ENCODE measurements at places on chromosomes 6 and 20.

DNA sequence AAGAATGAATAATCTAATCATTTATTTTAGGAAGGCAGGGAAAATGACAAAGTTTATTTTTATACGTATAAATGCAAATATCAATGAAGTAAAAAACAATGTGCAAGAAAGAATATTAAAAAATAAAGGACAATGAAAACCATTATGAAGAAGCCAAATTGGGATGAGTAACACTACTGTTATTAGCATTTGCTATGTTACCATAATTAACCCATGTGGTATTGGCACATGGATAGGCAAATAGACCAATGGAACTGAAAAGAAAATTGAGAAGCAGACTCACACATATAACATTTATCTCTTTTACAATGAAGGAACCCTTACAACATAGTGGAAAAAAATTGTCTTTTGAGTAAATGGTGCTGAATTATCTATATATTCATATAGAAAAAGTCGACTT lies 214.6 kb downstream of the CLVS2 start:
- H3K36me3 ChIP-seq, result no peaks in the 10 kb centered on the region
- no peaks in the 10 kb centered on the region for H3K4me1 ChIP-seq
- no peak for DNase-seq
- no peak overlapping the region for H3K27ac ChIP-seq

GRCh38 chr20:16580147-16580546 lies 6.9 kb upstream of the KIF16B start:
- DNase-seq, result peak; percentile 64
- peak overlapping the region; percentile 21 for H3K27ac ChIP-seq
- H3K4me1 ChIP-seq, result peaks cover 22% of the 10 kb centered on the region
- H3K4me3 ChIP-seq, result no peak overlapping the region
- H3K36me3 ChIP-seq, result no peaks in the 10 kb centered on the region
- no peaks in the 10 kb centered on the region for H3K27me3 ChIP-seq

DNA sequence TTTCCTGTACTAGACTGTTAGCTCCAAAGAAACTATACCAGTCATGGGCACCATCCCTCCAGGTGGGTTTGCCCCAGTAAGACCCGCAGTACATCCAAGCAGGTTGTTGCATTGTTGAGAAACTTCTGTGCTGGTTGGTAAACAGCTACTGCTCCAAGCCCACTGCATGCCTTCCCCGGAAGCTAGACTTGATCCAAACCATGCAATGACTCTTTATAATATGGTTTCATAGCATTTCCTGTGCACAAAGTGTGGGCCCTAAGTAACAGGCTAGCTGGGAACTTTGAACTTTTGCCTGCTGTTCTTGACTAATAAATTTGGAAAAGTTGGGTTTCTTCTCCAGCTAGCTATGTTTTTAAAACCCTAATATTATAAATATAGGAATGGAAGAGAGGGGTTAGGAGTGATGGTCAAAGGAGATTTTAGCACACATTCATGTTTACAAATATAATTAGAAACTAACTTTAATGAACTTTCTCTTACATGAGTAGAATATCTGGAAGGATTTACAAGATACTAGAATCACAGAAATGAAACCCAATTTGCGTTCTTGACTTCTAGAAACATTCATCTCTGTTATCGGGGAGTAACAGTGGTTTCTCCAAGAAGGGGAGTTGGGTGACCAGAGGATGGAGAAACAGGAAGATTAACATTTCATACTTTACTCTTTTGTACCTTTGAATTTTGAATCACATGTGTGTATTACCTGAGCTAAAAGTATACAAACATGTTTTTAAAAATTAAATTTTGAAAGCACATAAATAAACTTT lies 51.7 kb downstream of the GFOD1 start:
- no peaks in the 10 kb centered on the region for H3K27me3 ChIP-seq
- H3K36me3 ChIP-seq, result no peaks in the 10 kb centered on the region
- H3K4me1 ChIP-seq, result no peaks in the 10 kb centered on the region
- H3K27ac ChIP-seq, result no peak overlapping the region
- H3K4me3 ChIP-seq, result no peak overlapping the region

GRCh38 chr6:25866011-25866410 lies 8.0 kb downstream of the SLC17A3 start:
- H3K27ac ChIP-seq, result no peak overlapping the region
- no peaks in the 10 kb centered on the region for H3K36me3 ChIP-seq
- no peaks in the 10 kb centered on the region for H3K27me3 ChIP-seq
- no peak overlapping the region for H3K4me3 ChIP-seq
- DNase-seq, result no peak

DNA sequence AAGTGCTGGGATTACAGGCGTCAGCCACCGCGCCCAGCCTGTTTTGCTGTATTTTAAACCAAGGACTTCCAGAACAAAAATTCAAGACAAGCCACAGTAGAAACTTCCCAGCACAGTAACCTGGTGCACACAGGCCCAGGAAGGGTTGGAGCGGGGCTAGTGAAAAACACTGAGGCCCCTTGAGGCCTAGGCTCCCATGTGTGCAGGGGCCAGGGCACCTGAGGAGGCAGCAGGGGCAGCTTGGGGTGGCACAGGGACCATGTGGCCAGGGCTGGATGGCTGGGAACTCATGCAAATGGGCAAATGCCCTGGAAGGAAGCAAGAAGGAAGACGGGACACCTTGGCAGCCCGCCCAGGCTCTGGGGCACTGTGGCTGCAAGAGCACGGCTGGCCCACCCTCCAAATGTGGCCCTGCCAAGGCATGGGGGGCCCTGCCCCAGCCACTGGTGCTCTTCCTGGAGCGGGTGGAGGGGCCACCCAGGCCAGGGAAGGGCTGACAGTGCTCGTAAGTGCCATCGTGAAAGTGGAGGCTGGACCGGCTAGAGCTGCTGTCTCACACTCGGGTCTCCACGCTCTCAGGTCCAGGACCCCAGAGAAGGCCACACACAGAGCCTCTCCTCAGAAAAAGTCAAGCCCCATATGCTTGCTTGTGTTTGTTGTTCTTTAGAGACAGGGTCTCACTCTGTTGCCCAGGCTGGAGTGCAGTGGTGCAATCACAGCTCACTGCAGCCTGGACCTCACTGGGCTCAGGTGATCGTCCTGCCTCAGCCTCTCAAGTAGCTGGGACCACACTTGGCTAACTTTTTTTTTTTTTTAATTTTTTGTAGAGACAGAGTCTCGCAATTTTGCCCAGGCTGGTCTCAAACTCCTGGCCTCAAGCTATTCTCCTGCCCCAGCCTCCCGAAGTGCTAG lies 10.3 kb downstream of the SLC2A4RG start:
- H3K27me3 ChIP-seq, result no peaks in the 10 kb centered on the region
- H3K4me1 ChIP-seq, result no peaks in the 10 kb centered on the region
- no peaks in the 10 kb centered on the region for H3K36me3 ChIP-seq
- no peak overlapping the region for H3K4me3 ChIP-seq

GRCh38 chr20:3563548-3564177 lies 92.8 kb downstream of the ATRN start:
- no peaks in the 10 kb centered on the region for H3K4me1 ChIP-seq
- H3K27me3 ChIP-seq, result no peaks in the 10 kb centered on the region
- DNase-seq, result peak; percentile 62
- no peaks in the 10 kb centered on the region for H3K36me3 ChIP-seq
- H3K4me3 ChIP-seq, result no peak overlapping the region

DNA sequence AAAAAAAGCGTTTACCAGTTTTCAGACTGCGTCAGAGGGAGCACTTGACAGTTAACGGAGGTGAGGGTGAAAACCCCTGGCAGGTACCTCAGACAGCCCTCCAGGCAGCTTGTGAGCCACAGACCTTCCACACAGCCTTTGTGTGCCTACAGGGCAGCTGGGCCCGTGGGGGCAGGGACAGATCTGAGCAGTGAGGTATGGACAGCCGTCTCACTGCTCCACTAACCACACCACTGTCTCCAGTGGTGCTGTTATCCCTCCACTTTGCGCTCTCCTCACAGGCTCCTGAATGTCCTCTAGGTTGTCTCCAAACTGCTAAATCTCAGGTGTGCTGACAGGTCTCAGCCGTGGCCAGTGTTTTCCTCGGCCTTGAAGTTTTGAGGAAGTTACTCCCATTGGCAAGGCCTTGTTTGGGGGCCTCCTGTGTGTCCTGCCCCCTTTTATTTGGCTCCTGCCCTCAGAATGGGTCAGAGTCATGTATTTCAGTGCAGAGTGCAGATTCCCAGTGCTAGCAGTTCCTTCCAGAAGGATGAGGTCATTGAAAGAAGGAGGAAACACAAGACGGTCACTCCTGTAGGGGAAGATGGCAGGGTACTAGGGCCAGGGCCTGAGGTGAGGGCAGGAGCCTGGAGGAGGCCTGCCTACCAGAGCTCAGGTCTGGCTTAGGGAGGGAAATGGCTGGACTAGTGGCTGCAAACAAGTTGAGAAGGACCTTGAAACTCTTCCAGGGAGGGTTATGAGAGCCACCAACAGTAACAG lies 11.8 kb downstream of the GFRA4 start:
- H3K27me3 ChIP-seq, result no peaks in the 10 kb centered on the region
- H3K36me3 ChIP-seq, result peaks cover 8% of the 10 kb centered on the region
- H3K4me3 ChIP-seq, result no peak overlapping the region
- H3K27ac ChIP-seq, result no peak overlapping the region
